NCI-H1092 treated with DMSO at 0.1 percent for 48 hours (cell line): ENCODE measurements at places on chromosomes 5 and 9.

DNA sequence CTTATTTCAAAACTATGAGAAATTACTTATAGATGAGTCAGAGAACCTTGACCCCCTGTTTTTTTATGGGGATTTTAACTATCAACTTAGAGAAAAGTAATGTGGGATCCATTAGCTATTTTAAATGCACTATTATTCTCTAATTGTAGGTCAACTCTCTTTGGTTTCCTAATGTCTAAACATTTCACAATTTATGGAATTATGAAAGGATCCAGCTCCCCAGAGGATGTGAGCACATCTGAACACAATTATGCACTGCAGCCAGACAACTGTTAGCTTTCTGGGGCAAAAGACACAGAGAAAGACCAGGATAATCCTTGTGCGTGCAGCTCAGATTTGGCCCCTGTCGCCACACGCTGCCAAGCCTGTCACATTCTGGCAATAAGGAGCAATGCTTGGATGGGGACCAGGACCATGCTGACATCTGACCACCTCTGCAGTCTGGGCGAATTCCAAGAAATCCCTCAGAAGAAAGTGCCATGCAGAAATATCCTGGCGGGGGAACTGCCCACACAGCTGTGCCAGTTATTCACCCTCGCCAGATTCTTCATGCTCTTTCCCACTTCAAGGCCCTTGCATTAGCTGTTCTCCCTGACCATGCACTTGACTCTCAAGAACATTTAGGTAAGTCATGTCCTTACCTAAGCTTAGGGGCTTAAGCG, 22.2 kb upstream of the CMBL start:
- DNase-seq: peak; percentile 40

DNA sequence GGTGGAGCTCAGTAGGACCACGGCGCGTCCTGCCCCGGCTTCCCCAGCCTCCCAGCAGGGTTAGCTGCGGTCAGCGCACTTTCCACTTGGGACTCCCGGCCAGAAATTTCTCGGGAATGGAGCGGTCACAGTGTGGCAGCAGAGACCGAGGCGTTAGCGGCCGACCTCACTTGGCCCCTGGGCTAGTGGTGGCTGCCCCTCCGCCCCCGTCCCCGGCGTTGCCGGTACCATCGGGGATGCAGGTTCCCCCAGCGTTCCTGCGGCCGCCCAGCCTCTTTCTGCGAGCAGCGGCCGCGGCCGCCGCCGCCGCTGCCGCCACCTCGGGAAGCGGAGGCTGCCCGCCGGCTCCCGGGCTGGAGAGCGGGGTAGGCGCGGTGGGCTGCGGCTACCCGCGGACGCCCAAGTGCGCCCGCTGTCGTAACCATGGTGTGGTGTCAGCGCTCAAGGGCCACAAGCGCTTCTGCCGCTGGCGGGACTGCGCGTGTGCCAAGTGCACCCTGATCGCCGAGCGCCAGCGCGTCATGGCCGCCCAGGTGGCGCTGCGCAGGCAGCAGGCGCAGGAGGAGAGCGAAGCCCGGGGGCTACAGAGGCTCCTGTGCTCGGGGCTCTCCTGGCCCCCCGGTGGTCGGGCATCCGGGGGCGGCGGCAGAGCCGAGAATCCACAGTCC, 460 bp downstream of the DMRTA1 start:
- DNase-seq: peak; percentile 88

DNA sequence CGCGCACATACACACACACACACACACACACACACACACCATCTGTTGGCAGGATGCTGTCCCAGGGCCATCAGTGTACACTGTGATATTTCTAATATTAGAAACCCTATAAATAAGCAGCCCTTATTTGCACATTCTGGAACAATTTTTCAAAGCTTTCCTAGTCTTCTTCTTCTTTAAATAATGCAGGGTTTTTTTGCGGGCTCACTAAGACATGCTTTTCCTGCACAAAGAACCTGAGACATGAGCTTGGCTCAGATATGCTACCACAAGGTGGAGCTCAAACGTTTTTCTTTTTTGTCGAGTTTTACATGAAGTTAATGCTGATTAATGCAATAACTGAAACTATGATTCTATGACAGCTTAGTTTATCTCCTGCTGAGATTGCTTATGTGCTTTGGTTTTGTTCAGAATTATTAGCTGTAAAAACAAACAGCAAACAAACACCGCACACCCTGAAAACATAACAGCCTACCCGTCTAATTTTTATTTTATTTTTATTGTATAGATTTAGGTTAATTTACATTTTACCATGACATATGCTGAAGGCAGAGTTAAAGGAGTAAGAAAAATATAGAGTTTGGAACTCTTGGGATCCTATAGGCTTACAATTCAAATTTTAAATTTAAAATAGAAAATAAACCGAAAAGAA, 95.8 kb downstream of the ALDH1A1 start:
- DNase-seq: peak; percentile 18

- no peak for DNase-seq
Measured at GRCh38 chr5:138936225-138936967, 61.3 kb upstream of the LRRTM2 start.

- peak; percentile 6 for DNase-seq
Measured at GRCh38 chr5:95178046-95178651, 106.7 kb downstream of the MCTP1 start.

- DNase-seq: no peak
Measured at GRCh38 chr5:95086927-95087815, 197.7 kb downstream of the MCTP1 start.

DNA sequence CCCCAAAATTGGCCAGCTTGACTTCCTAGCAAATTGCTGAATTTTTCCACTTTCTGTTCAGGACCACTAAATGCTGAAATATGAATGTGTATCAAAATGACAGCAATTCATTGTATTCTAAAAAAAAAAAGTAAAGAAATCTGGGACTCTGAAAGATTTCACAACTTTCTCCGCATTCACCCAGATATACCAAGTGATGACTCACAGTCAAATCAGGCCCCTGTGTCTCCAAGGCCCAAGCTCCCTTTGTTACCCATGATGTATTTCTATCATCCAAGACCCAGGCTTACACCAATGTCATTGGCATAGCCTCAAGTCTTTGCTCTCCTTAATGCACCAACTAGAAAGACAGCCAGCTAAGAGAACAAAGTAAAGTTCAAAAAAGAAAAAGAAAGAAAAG, 493.9 kb downstream of the NTRK2 start:
- no peak for DNase-seq

GRCh38 chr9:135492886-135493669, 7.4 kb upstream of the MRPS2 start:
- DNase-seq: no peak

DNA sequence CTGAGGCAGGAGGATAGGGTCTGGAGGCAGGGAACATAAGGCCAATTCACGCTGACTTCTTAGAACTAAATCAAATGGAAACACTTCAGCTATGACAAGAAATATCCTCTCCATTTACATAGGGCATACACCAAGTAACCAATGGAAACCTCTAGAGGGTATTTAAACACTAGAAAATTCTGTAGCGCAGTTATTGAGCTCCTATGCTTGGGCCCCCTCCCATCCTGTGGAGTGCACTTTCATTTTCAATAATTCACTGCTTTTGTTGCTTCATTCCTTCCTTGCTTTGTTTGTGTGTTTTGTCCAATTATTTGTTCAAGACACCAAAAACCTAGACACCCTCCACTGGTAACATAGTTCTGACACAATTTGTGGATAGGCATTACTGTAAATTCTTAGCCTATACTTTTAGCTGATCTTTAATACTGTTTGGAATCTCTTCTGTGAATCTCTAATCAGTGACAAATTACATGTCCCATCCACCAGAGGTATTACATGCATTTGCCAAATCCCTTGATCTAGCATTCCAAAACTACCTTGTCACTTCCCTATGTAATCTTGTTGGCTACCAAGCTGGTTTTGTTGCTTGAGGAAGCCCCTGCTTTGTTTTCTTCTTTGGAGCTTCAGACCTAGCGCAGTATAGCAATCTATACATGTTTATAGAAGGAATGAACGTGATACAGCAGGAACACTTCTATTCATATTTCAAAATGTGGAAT, 61.6 kb downstream of the ST8SIA4 start:
- no peak for DNase-seq

DNA sequence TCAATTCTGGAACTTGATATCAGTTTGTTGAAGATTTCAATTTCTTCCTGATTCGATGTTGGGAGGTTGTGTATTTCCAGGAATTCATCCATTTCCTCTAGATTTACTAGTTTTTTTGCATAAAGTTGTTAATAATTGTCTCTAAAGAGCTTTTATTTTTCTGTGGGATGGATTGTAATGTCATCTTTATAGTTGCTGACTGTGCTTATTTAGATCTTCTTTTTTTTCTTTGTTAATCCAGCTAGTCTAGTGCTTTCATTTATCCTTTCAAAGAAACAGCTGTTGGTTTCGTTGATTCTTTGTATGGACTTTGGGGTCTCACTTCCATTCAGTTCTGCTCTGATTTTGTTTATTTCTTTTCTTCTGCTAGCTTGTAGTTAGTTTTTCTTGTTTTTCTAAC, 302.0 kb upstream of the DMAC1 start:
- no peak for DNase-seq

GRCh38 chr5:146758938-146759337, 119.6 kb downstream of the PPP2R2B start:
- DNase-seq: no peak

DNA sequence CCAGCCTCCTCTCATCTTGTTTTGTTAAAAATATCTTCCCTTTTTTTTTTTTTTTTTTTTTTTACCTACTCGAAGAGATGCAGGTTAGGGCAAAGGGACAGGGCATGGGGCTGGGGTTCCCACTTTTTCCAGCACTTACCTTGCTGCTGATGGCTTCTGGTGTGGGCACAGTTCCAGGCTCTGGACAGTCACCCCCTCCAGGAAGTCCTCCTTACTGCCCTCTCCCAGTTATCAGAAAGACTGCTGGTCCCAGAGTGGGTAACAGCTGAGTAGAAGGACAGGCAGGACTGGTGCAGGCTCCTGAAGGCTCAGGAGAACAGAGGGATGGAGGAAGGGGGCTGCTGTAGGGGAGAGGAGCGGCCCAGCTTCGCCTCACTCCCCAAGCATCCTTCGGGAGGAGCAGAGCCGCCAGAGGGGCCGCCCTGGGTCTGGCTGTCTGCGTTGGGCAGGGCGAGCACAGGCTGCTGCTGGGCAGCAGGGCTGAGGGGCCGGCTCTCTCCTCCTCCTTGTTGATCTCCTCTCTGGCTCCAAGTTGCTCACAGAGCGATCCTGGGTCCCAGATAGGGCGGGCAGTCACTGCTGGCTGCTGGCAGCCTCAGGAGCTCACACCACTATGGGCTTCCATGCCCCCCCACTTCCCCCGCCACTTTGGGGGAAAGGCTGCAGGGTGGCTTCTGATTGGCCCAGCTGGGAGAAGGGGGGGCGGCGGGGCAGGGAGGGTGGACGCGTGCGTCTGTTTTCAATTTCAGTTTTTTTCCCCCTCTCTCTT, at the start of gene PDGFRB:
TSS of gene PDGFRB (minus strand) at position 588 of the 769 bp plus-strand sequence. CDS start 18,798 bp downstream, outside the sequence.
- no peak for DNase-seq

- DNase-seq: no peak
Measured at GRCh38 chr5:81768935-81769452, 18.1 kb upstream of the SSBP2 start.

DNA sequence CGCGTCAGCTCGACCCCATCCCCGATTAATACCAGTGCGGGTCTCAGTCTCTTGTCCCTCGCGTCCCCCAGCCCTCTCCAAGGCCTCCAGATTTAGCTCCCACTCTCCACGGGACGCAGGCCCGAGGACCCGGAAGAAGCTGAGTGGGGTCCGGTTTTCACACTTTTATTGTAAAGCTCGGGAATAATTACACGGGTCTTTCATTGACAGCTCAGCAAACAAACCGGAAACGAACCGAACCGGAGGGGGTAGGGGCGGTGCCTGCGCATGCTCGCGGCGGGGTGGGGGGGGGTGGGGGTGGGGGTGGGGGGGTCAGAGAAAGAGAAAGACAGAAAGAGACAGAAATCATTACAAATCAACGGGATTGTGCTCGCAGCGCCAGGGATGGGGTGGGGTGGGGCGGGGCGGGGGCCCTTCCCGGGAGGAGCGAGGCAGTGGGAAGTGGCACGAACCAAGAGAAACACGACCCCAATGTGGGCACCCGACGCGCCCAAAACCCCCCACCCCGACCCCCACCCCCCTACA, 27.9 kb downstream of the PCDH1 start:
- peak; percentile 46 for DNase-seq

GRCh38 chr5:158207733-158208132, 348.8 kb upstream of the CLINT1 start:
- DNase-seq: no peak

- DNase-seq: peak; percentile 64
Measured at GRCh38 chr5:152634586-152634985, 229.5 kb upstream of the NMUR2 start.

GRCh38 chr9:123883634-123884033, 46.3 kb downstream of the DENND1A start:
- DNase-seq: no peak

- DNase-seq: no peak
Measured at GRCh38 chr5:157965040-157965678, 106.2 kb upstream of the CLINT1 start.

DNA sequence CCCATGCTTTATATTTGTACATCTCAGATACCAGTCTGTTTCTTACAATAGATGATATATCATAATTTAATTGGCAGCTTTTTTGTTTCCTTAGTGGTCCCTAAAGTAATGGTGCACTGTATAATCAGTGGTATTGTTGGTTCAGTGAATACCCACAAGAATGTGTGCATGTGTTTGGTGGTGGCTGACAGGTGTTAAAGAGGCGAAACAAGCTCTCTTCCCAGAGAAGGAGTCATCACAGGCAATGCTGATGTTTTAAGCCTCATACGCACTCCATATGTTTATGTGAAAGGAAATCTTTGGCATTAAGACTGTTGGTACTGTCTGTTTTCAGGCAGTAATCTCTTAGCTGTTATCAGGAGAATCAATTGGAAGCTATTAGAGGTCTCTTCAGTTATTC, 49.2 kb upstream of the KIAA1958 start:
- no peak for DNase-seq

GRCh38 chr5:20276959-20277263, 288.9 kb upstream of the CDH18 start:
- DNase-seq: no peak

DNA sequence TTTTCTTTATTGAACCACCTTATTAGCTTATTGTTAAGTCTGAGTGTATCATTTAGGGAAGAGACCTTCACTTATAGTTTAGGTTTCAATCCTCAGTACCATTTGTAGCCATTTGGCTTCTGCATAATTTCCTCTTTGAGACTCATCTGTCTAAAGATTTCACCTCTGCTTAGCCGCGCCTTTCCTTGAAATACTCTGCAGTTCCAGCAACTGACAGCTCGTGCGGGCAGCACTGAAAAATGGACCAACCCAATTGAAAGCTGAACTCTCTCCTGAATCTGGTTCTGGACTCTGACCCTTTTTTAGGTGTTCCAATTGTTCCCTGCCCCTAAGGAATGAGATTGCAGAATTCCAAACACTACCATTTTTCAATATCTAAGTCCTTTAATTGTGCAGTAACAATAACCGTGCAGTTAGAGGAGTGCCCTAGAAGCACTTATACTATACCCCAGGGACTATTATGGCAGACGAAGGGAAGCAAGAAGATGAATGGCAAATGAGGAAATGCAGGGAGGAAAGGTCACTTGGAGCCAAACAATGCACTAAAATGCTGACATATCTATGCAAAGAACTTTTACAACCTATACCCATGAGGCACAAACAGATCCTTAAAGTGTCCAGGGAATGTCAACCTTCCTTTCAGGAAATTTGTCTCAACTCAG, 50.1 kb upstream of the PDE4D start:
- no peak for DNase-seq
